ENCODE measurements at places on chromosomes 7 and 10.

DNA sequence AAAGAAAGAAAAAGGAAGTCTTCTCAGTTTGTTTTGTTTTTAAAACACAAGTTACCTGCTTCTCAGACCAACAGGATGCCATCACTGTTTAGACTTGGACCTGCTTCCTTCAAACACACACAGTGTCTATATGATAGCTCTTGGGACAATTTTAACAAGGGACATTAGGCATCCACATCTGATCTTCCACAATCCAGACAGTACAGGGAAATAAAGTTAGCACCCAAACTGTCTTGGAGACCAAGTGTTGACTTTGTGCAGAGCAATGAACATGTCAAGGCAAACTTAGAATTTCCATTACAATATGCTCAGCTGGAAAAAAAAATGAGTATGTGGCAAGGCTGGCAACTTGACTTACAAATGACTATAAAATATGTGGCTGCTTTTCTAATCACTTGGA is 80.9 kb downstream of the SGMS1 start:
- no peak for DNase-seq

- DNase-seq = no peak
Measured at GRCh38 chr7:30459591-30460245, 18.9 kb downstream of the NOD1 start.

DNA sequence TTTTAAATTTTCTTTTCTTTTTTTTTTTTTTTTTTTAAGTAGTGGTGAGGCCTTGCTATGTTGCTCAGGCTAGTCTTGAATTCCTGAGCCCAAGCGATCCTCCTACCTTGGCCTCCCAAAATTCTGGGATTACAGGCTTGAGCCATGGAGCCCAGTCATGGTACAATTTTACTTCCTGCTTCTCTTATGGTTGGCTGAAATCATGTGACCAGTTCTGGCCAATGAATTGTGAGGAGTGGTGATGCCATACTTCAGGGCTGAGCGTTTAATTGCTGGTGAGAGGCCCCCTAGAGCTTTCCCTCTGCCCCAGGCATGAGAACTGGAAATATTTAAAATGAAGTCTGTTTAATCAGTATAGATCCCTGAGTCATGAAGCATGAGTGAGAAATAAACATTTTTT is 22.2 kb upstream of the BAIAP2L1 start:
- no peak for DNase-seq

GRCh38 chr10:129495256-129495655 is 28.2 kb downstream of the MGMT start:
- DNase-seq = no peak

- DNase-seq = no peak
Measured at GRCh38 chr10:19461588-19461987, 354.6 kb upstream of the PLXDC2 start.

GRCh38 chr7:8254667-8255066 is 7.3 kb downstream of the ICA1 start:
- no peak for DNase-seq

DNA sequence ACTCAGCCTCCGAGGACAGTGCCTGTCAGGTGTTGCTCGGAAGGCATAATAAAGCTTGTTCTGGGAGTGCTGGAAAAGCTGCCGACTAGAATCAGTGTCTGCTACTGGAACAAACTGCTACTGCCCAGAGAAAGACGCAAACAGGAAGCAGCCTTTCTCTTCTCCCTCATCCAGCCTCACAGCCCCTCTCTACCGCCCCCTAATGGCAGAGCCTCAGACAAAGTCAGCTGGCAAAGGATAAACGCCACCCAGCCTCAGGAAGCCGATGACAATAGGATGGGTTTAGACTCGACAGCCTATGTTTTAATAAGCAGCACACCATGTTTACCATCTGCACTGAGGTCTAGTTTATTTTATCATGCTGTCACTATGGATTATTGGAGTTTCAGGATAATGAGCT is 169.5 kb upstream of the LYZL1 start:
- DNase-seq = no peak

GRCh38 chr10:27541796-27542729 is 38.0 kb downstream of the RAB18 start:
- no peak for DNase-seq

- no peak for DNase-seq
Measured at GRCh38 chr10:33657913-33658312, 323.4 kb upstream of the NRP1 start.

DNA sequence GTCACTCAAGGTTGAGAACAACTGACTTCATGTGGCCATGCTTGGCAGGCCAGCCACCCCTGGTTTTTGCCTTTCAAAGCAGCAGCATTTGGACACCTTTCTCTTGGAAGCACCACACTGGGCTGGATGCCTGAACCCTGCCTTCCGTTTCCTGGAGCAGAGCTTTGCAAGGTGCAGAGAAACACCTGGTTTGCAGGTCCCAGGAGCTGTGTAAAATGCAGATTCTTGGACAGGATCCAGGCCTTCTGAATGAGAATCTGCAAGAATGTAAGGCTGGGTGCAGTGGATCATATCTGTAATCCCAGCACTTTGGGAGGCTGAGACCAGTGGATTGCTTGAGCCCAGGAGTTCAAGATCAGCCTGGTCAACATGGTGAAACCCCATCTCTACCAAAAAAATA is 18.0 kb upstream of the DUSP5 start:
- no peak for DNase-seq

DNA sequence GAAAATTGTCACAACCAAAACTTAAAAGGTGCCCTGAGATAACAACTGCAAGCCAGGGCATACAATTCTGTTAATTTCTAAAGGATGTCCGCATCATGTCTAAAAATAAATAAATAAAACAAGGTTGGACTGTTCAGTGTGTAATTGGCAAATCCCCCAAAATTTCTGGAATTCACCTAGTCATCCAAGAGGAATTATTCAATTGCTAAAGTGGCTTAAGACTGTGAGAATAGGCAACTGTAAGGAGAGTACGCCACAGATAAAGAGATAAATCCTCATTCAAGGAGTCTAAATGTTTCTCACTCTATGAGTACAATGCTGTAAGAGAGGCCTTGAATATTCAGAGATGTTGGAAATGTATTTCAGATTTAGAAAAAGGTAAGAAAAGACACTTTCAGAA is 37.2 kb downstream of the PIK3AP1 start:
- DNase-seq = no peak

DNA sequence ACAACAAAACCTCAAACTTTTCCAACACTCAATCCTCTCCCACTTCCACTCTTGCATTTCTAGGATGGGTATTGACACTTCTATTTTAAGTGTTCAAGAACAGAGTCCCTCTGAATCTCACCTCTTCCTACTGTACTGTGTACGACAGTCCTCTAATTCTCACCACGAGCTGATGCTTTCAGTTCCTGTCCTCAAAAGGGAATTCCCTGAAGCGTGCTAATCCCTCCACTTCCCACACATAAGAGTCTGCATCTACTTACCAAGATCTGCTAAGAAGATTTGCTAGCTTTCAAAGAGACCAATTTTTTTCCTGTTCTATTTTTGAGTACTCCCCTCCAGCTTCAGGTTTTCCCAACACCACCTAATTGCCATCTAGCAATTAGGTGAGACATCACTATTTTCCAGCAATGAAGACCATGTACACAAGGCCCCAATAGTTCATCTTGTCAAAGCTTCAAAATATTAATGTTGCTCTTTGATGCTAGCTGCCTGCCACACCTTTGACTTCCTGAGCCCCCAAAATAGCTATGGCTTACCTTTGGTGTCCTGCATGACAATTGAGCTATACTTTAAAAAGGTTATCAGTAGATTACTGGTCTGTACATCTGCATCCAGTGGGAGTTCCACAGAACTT is 54.4 kb downstream of the ARMH3 start:
- no peak for DNase-seq

DNA sequence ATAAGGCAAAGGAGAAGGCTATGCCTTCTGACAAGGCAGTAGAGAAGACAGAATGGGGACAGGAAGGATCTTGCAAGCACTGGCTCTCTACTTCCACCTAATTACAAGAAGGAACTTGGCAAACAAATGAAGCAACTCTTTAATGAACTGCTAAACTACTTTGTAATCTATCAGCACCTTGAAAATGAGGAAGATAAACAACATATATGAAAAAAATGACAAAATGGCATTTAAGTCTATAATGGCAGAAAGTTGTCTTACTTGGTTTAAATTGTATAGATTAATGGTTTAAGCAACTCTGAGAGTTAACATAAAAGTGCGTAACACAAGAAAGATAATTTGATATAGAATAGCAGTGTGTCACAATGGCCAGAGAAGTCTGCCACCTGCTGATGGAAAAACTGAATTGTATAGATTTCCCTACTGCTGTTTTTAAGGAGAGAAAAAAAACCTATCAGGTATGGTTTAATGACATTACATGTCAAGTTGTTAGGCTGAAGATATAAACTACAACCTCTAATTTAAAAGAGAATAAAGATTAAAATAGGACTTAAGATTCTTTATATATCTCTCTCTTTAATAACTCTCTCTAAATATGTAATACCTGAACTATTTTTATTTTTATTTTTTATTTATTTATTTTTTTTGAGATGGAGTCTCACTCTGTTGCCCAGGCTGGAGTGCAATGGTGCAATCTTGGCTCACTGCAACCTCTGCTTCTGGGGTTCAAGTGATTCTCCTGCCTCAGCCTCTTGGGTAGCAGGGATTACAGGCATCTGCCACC is 11.8 kb downstream of the NT5C3A start:
- DNase-seq = no peak

GRCh38 chr10:104128214-104128613 is 6.2 kb downstream of the SFR1 start:
- DNase-seq = no peak

DNA sequence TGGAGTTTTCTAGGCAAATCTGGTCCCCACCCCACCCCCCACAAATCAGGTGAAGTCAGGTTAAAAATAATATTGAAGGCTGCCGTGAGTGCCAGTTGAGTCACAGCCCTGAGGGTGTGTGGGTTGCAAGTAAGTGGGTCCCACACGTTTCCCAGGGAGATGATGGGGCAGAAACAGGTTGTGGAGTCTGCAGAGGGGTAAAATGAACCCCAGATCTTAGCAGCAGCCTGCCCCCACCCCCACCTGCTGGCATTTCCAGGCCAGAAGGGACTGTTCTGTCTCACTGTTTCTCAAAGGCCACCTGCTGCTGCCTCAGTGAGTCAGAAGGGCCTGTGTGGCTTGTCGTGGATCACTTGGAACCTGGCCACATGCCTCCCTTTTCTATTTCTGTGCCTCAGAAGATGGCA is 59.8 kb upstream of the SMNDC1 start:
- no peak for DNase-seq

DNA sequence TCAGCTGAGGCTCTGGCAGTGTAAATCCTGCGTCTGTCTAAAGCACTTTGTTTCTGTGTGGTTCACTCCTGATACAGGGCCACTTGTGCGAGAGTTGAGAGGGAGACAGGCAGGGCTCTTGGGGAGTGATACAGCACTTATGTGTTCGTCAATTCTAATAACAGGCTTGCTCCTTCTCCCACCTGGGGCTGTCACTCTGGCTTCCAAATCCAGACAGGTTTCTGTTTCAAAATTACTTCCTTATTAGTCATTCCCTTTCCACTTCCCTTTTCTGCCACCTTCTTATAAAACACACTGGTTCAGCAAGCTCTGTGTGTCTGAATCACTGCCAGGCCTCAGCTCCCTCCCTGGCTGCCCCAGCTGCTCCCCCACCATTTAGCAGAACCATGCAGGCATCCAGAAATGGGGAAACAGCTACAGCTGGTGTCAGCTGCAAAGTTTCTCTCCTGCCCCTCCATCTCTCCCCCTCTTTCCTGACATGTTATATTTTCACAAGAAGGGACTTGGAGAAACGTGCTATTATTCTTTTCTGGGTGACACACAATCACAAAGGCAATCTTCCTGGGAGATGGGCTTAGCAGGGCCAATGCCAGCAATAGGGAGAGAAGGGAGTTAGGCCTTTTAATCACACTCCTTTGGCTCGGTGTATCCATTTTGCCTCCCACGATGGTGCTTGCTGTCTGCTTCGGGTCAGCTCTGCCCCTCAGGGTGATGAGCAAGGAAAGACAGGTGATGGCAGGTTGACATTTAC is 58.4 kb upstream of the ZNRF2 start:
- no peak for DNase-seq

Measured in glomerular endothelial cell (primary cell).